ENCODE measurements at places on chromosomes 7 and 10.

DNA sequence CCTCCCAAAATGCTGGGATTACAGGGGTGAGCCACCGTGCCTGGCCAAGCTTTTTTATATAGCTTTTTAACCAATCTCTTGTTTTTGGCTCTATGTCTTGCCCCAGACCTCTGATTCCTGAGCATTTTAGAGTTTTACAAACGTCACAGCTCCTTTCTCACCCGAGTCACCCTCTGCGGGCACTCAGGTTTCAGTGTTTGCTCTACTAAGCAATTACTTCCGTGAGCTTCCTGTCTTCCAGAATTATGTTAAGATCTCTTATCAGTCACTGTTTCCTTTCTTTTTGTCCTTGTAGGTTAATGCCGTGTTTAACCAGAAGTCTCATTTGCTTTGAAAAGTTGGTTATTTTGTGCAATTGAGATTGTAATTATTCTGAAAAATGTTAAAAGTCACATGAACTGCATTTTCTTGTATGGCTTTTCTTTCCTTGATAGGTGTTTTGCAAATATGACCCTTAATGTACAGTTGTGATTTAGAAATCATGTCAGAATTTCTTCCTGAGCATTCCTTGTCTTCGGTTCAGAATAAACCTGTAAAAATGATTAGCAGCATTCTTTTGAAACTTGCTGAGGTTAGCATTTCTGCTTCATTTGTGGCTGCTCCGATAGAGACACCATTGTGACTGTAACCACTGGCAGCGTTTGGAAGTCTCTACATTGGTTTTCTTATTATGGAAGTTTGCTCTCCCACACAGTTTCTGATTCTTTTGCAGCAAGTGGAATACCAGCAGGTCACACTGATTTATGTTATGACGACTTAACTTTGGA is 4.5 kb upstream of the HKDC1 start:
- peak; percentile 36 for DNase-seq

DNA sequence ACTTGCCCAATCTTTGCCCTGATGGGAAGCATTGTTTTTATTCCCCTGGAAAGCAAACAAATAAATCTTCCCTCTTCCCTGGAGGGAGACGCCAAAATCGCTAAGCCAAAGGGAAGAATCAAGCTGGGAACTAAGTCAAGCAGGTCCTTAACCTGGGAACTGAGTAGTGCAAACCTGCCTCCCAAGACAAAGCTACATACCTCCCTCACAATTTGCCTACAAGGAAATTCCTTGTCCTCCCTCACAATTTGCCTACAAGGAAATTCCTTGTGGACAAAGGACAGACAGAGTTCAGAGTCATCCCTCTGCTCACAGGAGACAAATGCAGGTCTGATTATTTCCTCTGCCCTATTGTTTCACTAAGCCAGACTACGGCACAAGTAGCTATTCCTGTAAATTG is 50.5 kb downstream of the SPOCK2 start:
- no peak for DNase-seq

DNA sequence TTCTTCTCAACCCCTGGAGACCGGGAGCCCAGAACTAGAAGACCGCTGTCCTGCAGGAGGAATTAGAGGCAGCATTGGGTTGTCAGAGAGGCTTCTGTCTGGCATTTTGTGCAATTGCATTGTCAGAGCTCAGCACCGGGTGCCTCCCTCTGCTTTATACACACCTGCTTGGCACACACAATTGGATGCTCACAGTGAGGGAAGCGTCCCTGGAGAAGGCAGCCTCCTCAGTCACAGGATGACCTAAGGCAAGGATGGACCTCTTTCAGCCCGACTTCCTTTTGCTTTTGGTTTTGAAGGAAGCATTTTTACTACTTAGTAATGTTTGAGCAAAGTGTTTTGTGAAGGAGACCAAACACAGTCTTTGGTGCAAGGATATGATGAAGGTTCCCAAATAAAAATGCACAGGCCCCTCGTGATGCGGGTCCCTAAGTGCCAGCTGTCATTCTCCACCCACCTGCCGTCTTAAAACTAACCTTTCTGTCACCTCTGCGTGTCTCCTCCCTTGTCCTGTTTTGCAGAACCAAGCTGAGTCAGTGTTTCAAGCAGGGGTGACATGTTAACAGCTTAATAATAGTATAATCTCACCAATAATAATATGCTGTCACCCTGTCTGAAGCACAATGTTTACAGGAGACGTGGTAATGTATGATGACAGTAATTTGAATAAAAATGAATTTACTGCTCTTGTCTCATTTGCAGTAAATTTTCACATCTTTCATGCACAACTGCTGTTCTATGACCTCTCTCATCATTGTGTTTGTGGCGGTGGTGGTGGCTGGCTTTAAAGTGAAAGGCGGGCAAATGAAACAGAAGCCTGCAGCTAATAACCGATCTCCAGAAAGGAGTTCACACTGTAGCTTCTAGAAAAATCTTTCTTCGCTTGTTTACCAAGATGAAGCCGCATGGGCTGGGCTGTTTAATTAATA is 430.2 kb upstream of the MKI67 start:
- DNase-seq, result no peak

DNA sequence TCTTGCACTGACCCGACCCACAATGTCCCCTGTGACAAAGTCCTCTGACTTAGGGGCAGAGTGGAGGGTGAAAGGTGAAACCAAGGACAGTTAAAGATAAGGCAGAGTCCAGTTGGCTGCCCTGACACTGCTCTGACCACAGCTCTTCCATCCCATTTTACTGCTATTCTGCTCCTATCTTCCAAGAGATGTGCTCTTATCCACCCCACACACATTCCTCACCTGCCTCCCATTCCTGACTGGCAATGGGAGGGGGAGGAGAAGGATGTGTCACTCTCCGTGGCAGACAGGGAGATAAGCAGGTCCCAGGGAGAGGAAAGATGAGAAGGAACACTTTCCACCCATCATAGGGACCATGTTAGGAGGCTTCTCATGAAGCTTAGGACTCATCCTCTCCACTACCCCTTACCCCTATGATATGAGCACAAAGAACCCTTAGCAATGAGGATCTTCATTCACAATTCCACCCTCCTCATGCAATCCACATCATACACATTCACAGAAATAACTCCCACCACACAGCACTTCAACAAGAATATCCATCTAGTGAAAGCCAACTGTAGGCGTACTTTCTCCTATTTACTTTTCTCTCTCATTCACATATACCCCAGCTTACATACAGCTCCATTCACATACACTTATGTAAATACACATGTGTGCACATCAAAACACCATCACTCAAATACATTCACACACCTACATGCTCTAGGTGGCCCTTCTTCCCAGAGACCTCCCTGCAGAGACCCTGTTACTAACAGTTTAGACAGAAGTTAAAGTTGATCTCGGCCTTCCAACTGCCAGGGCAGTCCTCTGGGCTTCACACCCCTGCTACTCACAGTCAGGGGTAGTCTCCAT is 6.6 kb downstream of the SYNPO2L start:
- no peak for DNase-seq

DNA sequence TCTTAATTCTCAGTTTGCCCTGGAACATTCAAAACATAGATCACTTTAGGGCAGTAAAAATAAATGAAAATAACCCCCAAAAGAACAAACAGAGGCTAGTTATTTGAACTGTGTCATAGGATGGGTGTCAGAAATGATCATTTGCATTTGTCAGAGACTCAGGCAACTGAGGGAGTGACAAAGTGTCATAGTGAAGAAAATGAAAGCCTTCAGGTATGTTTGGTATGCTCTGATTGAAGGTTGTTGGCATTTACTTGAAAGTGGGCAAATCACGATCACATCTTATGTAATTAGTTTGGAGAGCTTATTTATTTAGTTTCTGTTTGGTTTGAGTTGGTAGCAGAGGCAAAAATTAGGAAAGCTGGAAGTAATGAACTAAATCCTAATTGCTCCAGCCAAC is 880.9 kb downstream of the ANKRD7 start:
- no peak for DNase-seq

GRCh38 chr7:19061331-19061730 is 56.1 kb downstream of the TWIST1 start:
- no peak for DNase-seq

DNA sequence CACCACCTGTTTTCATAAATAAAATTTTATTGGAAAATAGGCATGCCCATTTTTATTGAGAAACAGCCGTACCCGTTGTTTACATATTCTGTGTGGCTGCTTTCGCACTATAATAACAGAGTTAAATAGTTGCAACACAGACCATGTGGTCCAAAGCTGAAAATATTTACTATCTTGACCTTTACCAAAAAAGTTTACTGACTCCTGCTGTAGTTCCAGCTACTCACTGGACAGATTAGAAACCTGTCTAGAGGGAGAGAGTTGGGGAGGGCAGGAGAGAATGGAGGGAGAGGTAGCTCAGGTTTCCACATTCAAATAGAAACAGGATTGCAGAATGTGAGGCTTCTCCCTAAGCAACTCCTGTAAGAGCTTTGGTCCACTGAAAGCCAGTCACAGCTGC is 55.1 kb upstream of the GLCCI1 start:
- DNase-seq, result no peak

- no peak for DNase-seq
Observed at GRCh38 chr10:87504307-87504639, 420 bp upstream of the MINPP1 start.

- no peak for DNase-seq
Observed at GRCh38 chr10:79192677-79193003, 123.9 kb downstream of the ZMIZ1 start.

DNA sequence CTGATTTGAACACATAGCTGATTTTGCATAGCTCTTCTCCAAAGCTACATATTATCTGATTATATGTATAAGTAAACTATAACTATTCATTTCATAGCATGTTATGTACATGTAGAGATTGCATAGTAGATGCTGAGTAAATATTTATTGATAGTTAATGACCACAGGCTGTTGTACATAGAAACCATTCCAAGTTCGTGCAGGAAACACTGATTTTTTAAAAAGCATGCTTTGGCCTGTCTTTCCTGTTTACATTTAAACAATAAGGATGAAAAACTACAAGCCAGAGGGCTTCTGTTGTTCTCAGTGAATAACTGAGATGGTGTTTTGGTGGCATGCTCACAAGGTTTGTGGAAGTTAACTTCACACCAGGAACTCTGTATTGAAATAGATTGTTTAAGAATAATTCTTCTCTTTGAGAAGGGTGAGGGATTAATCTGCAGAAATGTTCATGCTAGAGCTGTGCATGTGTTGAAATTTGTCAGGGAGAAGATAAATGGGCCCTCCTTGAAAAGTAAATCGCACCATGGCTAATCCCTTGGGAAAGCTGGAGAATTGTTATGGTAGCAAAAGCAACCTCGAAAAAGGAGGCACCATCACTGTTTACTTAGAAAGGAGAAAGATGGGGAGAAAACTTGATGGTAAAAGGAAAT is 120.2 kb upstream of the SP8 start:
- DNase-seq, result no peak

- DNase-seq, result no peak
Observed at GRCh38 chr10:112247791-112248190, 35.4 kb upstream of the TECTB start.

DNA sequence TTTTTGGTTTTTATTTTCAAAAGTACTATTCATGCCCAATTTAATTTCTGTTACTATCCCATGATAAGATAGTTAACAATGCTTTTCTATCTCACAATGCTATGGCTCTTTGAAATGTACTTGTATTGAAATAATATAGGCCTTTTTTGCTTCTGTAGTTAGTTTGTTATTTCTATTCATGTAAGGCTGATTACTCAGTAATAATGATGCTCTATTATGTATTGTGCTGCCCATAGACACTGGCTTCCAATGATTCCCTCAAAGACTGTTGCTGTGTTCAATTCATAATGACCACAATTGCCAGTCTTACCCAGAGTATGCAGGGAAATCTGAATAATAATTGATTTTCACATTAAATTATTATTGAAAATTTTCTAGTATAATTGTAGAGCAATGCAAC is 155.5 kb upstream of the POT1 start:
- DNase-seq, result no peak

DNA sequence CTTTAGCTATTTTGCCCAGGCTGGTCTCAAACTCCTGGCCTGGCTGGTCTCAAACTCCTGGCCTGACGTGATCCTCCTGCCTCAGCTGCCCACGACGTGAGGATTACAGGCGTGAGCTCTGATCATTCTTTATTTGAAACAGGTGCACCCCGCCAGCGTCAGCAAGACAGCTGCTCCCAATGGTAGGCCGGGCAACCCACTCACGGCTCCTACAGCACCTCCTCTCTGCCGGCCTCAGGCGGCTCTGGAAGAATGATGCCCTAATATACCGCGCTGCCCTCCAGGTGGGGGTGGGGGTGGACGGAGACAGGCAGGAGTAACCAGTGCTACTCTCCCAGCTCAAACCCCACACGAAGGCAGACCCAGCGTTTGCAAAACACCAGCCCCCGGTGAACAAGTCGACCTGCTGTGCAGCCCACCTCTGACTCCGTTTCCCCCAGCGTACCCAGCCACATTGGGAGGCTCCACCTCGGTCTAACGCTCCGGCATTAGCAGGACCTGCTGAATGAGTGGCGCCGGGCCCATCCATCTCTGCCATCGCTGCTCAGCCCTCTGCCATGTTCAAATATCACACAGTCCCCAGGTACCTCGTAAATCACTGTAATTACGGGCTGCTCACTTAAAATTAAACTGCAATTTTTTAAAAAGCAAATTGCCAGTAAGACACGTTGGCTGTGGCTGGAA is 148.6 kb downstream of the ELFN1 start:
- no peak for DNase-seq

GRCh38 chr7:50622821-50623220 is 57.6 kb upstream of the DDC start:
- DNase-seq, result no peak

GRCh38 chr7:159004411-159004810 is 140.3 kb downstream of the VIPR2 start:
- no peak for DNase-seq

- DNase-seq, result no peak
Observed at GRCh38 chr7:131305152-131305551, 22.5 kb upstream of the MKLN1 start.

DNA sequence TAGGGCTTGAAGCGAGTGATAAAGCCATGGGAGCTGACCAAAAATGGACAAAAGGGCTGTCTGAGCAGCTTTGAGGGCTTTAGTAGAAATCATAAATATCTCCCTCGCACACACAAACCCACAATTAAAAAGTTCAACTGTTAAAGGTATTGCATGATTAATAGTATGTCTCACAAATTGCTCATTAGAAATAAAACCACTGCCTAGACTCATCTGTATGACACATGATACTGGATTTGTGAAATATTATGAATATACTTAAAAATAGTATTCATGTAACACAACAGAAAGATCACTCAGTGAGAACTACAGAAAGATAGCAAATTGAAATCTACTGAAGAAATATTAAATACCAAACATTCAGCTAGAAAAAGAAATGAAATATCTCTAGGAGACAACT is 11.9 kb upstream of the PTPN12 start:
- DNase-seq, result no peak

- peak; percentile 56 for DNase-seq
Observed at GRCh38 chr7:158710651-158711102, 6.1 kb upstream of the NCAPG2 start.

- no peak for DNase-seq
Observed at GRCh38 chr7:127536741-127537140, 48.7 kb downstream of the GCC1 start.
